Skin of body (tissue), 3 donors: ENCODE measurements at places on chromosomes 2 and 18. TPM values are rescaled to one million over a fixed set of nuclear protein-coding genes. Genes with fewer than 3 reads are reported as not detected.

DNA sequence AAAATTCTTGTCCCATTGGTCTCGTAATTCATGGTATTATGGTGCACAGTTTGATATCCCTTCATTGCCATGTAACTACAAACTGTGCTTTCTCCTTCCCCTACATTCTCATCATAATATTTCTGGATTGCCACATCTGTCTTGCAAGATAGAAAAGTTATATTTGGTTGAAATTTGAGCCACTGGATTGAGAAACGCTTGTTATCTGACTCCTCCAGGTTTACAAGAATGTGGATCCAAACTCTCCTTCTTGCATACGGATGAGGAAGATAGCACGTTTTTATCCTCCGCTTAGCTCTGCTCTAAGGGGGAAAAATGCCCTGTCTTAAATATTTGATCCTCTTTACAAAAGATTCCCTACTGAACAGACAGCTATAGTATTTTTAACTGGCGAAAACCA is 438.2 kb downstream of the TSN start:
- no peak for DNase-seq

DNA sequence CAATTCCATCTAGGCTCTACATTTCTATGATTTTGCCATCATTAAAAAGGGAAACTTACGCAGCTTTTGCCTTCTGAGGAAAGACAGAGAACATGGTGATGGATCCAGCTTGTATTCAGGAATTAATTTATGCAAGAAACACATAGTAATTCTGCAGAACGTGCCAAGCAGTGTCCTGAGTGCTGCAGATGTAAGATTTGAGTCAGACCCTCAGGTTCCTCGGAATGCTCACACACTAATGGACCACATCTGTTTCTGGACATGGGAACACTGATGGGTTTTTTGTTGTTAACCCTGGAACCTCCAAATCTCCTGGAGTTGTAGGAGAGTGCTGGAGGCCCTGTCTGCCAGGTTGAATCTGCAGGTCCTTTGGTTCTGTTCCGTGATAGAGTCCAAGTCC is 132.9 kb downstream of the SETBP1 start:
- DNase-seq, result no peak

DNA sequence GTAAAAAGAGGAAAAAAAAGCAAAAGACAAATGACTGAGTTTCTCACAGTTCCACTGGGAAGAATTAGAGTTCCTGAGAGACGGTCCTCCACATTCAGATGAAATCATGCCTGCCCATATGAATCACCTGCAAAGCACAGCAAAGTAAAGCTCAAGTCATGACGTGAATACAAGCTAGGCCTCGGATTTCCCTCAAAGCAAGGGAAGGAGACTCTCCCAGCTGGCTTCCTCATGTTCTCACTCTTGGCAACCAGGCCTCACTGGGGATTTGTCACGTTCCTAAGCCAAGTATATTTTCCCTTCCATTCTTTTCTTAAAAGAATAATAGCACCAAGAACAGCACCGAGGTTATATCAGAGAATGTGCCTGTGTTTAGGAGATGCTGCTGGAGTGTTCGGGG is 47.0 kb downstream of the CYP27C1 start:
- DNase-seq, result peak; percentile 95

The SH2D6 gene
- not detected for total RNA-seq
